ENCODE measurements at places on chromosomes 5 and 9.

DNA sequence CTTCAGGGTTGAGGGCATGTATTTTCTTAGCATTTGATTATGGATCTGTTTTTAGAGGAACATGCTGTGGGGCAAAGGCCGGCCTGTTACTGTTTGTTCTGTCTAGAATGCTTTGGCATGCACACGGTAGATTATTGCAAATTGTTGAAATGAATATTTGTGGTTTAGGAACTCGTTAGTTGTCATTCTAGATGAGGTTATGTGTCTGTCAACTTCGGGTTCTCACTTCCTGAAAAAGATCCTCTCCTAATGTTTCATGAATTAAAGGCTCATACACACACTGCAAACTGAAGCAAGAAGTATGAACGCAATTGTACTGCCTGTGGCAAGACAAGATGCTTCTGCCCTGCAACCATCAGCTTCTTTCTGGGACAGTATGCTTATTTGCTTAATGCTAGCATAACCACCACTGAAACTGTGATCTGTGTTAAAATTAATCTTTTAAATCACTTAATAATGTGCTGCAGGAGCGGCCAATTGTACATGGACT is 99.6 kb downstream of the BASP1 start:
- no peak for DNase-seq

DNA sequence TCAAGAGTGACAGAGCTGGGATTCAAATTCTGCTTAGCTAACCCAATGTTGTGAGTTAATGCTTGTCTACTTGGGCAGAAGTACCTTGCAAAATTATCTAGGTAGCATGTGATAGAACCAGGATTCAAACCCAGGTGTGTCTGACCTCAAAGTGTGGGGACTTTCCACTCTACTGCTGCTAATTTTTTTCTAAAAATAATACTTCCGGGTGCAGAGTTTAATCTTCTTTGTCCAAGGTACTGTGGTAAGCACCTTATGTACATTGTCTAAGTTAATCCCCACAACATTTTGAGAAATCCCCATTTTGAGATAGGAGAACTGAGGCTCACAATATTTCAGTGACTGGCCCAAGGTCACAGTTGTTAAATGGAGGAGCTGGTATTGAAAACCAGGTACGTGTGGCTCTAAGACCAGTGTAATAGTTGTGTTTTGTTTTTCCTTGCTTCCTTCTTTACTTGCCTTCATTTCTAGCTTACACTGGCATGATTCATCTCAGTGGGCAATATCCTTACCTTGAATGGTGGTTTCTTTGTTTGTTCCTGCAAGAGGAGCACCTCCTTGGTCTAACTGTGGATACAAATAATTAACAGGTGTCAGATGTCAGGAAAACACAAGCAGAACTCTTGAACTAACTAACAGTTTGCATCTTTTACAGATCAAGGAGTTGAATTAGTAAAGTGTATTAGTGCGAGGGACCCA is 7.5 kb downstream of the ALDOB start:
- DNase-seq: no peak

DNA sequence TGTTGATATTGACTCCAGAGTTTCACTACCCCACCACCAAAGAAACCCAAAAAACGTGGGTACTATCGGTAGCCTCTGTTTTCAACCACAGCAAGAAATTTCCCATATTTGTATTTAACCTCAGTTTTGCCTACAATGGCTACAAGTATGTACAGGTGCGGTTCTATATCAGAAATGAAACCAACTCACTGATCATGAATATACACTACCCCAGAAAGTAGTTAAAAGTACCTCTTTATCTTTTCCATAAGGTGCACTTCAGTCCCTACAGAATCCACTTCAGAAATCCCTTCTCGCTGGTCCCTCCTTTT is 140.6 kb upstream of the SLC12A2 start:
- DNase-seq: no peak

GRCh38 chr9:133087429-133088145 is 25.8 kb downstream of the CEL start:
- no peak for DNase-seq

GRCh38 chr5:150175536-150175935 is 9.0 kb downstream of the CDX1 start:
- no peak for DNase-seq

GRCh38 chr5:10849278-10849677 is 88.2 kb upstream of the DAP start:
- DNase-seq: no peak

- no peak for DNase-seq
Observed at GRCh38 chr5:74660140-74660539, 19.6 kb upstream of the ENC1 start.

DNA sequence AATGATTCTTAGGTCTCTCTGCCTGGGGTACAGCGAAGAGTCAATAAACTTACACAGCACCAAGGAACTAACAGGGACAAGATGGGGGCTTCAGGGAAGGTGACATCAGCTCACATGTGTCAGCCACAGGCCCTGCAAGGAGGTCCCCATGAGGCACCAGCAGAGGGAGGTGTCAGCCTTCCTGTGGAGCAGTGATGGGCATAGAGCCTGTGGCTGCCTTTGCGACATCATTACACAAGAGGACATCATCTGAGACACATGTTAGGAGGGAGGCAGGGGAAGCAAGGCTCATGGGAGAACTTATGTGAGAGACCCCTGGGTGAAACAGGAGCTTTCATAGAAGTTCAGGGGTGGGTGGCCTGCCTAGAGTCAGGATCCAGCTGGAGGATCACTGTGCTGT is 389.6 kb downstream of the SEMA5A start:
- no peak for DNase-seq

- DNase-seq: no peak
Observed at GRCh38 chr9:69458176-69458575, 133.2 kb downstream of the ENTREP1 start.

- no peak for DNase-seq
Observed at GRCh38 chr5:126812199-126812570, 35.2 kb downstream of the LMNB1 start.

- DNase-seq: no peak
Observed at GRCh38 chr5:129476751-129477150, 16.7 kb downstream of the ADAMTS19 start.

GRCh38 chr5:148443998-148444397 is 60.2 kb downstream of the FBXO38 start:
- DNase-seq: peak; percentile 28

DNA sequence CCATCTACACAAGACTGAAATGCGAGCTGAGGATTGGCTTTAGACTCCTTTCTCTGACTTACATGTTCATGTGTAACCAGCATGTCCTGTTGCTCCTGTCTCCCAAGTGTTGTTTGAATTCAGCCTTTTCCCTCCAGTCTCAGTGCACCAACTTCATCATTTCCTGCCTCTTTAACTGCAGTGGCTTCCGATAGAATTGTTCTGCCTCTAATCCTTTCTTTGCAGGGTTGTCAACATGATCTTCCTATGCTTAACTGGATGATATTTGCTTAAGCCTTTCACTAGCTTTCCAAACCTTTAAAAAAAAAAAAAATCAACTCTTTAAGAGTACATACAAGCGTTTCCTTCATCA is 6.7 kb upstream of the FYB1 start:
- no peak for DNase-seq

- no peak for DNase-seq
Observed at GRCh38 chr5:26482810-26483375, 555.5 kb downstream of the CDH9 start.

GRCh38 chr5:112216140-112216539 is 202.9 kb downstream of the EPB41L4A start:
- no peak for DNase-seq

DNA sequence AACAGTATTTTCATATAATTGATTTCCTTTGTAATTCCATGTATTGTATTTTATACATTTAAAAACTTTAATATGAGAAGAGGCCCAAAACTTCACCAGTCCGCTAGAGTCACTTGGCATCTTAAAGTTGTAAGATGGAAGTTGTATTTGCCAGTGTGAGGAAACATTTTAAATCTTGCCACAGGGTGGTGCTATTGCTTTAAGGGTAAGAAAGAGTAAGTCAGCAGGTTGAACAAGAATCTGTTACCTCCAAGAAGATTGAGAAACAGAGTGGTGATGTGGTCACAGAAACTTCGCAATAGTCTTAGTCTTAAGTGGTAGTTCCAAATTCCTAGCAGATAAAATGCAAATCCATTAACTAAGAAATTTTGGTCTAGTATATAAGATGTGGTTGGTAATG is 39.8 kb upstream of the RANBP6 start:
- DNase-seq: peak; percentile 21

DNA sequence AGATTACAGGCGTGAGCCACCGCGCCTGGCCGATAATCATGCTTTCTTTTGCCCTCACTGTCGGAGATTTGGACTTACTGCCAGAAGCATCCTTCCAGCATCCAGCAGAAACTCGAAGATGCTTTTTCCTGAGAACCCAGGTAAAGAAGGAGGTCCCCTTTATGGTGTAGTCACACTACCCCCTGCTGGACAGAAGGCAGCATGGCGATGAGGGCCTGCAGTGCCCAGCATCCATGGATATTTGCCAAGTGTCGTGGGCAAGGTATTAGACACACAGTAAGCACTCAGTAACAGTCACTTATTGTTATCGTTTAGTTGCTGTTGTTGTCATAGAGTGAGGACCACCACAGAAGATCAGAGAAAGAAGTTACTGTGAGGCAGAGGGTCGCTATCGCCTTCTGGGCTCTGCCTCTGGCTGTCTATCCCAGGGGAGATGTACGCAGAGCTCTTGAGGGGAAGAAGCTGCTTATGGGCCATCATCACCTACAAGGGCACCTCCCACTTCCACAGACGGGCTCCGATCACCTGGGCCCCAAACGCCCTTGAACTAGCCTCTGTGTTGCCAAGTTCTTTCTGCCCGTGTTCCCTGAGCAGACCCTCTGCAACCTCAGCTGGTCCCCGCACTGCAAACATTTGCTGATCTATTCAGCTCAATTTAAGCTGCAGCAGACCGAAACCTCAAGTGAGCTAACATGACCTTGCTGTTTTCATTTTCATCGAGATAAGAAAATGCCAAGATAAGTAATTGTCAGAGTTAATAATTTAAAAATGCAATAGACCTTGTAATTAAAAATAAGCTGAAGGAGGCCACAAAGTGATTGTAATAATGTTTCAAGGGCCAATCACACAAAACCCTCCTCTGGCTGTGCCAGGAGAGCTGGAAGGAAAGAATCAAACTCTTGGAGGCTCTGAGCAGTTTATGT is 23.9 kb downstream of the C5orf15 start:
- peak; percentile 7 for DNase-seq

- DNase-seq: no peak
Observed at GRCh38 chr9:126665644-126666035, 51.9 kb downstream of the LMX1B start.

DNA sequence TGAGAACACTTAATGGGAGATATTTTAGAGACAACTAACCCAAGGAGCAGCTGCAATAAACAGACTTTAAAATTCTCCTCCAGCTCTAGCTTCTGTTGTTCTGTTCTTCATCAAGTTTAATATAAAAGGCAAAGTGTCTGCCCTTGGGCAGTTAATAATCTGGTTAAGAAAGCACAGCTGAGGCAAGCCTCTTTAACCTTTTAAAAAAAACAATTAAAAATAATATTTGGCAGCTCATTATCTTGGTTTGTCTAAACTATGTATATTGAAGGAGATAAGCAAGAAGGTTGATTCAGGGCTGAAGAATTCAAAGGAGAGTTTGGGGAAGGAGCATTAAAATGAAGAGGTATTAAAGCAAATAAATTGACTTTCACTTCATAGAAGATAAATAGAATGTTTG is 75.4 kb downstream of the TSSK1B start:
- no peak for DNase-seq

Measured in stimulated activated CD8-positive, alpha-beta memory T cell treated with anti-CD3 and anti-CD28 coated beads, Interleukin-12 subunit alpha, Interleukin-12 subunit beta, amount 100 ng/mL, for 1 hour (primary cell).